ENCODE measurements at places on chromosomes 2 and 18. TPM values are rescaled to one million over a fixed set of nuclear protein-coding genes. Genes with fewer than 3 reads are reported as not detected.

- DNase-seq: no peak
These were observed 364.8 kb downstream of the TGIF1 start for GRCh38 chr18:3814816-3815215.

- DNase-seq: no peak
These were observed 50.9 kb upstream of the BIN1 start for GRCh38 chr2:127157651-127158485.

DNA sequence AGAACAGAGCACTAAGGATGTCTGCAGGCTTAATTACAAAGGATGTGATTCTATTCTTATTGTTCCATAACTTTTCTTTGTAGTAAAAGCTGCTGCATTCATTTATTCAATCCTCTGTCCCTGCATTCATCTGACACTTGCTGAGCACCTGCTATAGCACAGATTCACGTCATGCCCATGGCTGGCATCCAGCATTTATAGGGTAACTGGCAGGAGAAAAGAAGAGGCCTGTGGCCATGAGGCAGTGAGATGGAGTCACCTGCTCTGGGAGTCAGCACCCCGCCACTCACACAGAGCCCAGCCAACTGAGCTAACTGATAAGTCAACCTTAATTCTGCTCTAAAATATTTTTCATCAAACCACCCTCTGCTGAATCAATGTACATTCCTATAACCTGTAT is 18.3 kb upstream of the CDC42EP3 start:
- no peak for DNase-seq

DNA sequence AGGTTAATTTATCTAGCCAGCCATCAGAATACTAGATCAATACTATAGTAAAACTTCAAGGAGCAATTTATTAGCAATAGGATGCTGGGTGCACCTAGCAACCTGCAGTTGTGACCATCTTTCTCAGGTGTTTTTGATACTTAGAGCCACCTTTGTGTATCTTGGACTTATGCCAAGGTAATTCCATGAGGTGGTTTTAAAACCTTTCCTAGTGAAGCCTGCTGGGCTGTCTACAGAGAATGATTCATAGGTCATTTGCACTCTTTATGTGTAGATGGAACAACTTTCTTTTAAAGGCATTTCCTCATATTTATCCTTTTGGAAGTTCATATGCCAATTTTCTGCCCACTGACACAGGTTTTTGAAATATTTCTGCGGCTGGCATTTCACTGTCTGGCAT is 1030.1 kb upstream of the POU3F3 start:
- DNase-seq: no peak

The OSBPL6 gene
- 7.6 TPM for polyA plus RNA-seq

GRCh38 chr2:201070948-201071478 is 458 bp downstream of the HYCC2 start:
- no peak for DNase-seq

- no peak for DNase-seq
These were observed 82.0 kb downstream of the SMAD7 start for GRCh38 chr18:48868468-48869466.

- DNase-seq: no peak
These were observed 46.5 kb downstream of the IL1RL2 start for GRCh38 chr2:102233132-102233884.

Data from left kidney (tissue), 8 donors.